ENCODE measurements at places on chromosomes 13 and 19.

DNA sequence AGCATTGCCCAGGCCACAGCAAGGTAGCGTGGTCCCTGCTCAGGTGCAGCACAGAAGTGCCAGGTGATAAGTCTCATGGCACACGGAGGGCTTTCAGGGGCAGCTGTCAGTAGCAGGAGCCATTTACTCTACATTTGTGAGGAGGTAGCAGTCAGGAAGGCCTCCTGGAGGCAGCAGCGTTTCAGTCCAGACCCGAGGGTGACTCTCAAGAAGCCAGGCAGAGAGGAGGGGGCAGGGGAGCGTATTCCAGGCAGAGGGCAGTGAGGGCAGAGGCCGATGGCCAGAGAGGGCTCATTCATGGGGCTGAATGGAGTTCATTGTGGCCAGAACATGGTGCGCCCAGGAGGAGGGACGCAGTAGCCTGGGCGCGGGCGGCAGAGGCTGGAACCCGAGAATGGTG is 8.9 kb downstream of the PIAS4 start:
- DNase-seq: no peak

- no peak for DNase-seq
Observed at GRCh38 chr19:57587529-57587928, 3.6 kb downstream of the ZIK1 start.

DNA sequence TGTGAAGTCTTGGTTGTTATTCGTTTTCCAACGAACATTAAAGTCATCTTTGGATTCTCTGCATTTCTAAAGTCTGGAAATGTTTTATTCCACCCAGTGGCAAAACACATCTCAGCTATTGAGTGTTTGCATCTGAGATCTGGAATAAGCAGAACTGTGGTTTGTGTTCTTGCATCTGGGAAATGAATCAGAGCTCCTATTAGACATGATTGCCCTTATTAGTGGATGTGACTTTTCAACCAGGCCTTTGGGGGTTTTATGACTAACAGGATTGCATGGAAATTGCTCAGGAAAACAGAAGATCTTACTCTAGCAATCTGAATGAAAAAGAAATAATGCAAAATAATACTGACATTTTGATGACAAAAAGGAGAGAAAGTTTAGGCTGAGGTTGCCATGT is 488.8 kb downstream of the IRS2 start:
- no peak for DNase-seq

DNA sequence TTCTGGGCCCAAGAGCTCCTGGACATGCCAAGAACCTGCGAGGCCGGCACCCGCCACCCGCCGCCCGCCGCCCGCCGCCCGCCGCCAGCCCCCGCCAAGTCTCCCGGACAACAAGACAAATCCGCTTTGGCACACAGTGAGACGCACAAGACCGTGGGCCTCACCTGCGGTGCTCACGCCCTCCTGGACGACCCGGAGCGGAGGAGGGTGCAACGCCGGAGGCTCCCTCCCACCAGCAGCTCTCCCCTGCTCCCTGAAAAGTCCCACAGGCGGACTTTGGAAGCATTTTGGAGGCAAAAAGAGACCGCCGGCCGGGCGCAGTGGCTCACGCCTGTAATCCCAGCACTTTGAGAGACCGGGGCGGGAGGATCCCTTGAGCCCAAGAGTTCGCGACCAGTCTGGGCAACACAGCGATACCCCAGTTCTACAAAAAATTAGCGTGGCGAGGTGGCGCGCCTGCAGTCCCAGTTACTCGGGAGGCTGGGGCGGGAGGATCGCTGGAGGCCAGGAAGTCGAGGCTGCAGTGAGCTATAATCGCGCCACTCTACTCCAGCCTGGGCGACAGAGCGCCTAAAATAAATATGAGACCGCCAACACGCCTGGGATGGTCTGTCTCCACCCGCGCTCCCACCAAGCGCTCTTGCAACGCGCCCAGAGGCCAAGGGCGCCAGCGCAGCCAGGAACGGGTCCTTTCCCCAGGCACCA is 783 bp downstream of the RHPN2 start:
- DNase-seq: no peak

DNA sequence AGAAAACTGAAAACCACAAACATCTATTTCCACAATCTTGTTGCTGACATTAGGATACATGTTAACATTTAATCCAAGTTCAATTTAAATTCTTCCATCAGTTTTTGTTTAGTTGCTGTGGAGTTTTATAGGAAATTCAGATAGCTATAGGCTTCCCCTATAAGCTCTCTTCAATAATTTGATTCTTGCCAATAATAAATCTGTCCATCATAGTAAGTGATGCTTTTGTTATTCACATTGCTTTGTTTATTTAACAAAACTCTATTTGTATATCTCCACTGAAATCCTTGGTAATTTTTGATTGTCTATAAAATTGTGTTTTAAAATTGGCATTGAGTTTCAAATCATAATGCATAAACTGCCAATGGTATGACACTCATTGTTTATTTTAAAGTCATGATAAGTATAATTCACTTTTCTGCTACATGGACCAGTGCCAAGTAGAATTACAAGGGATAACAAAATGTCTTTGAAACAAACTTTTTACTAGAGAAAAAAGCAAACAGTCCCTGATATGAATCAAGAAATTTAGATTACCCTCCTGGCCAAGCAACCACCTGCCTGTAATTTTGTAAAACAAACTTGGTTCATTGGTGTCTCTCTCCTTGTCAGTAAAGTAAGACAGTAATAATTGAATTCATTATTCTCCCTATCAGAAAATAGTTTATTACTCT is 577.3 kb upstream of the GPC6 start:
- DNase-seq: no peak

- DNase-seq: no peak
Observed at GRCh38 chr13:78370231-78370630, 233.1 kb downstream of the POU4F1 start.
